ENCODE measurements at places on chromosomes 16 and 17.

- DNase-seq = no peak
Observed at GRCh38 chr16:67594956-67595355, 32.6 kb downstream of the CTCF start.

DNA sequence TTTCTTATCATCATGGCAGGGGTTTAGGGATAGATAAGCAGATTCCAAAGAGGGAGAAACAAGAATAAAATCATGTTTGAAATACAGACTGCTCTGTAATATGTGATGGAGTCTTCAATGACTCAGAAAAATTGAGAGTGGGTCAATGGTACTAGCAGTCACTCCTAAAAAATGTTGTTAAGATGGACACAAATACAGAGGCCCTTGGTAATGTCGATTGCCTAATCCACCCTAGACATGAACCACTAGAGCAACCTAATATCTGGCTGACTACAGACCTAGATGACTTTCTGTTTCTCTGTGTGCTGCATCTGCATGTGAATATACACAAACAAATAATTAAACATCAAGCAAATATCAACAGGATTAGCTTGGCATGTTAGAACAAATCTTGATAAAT is 135.8 kb downstream of the CDH8 start:
- DNase-seq = peak; percentile 1

DNA sequence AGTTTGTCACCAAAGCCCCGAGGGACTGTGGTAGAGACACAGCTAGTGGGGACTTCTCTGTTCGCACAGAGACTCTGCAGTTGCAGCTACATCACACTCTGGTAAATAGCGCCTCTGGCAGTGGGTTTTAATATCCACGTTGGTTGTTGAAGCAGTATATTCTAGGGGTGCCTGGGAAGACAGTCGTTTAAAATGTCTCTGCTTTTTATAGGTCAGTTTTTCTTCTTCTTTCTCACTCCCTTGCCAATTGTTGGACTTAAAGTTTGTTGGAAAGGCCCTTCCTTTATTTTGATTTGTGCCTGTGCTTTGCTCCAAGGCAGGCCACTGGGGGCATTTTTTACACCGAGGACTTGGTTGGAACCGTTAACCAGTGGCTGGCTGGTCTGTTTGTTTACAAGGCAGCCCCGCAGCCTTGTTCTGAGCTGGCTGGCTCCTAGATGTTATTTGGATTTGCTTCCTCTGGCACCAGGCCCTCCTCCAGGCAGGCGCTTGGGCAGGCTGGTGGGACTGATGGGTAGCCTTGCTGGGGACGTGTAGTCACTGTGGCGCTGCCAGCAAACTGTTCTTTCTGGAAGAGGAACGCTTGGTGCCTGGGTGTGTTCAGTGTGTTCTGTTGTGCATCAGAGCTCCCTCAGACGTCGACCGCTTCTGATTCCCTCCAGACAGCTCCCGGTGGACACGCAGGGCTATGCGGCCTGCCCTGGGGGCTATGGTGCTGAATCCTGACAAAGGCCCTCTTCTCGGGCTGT is 218.2 kb upstream of the CHMP6 start:
- no peak for DNase-seq

- DNase-seq = no peak
Observed at GRCh38 chr17:32117399-32117798, 24.9 kb upstream of the RHOT1 start.

- no peak for DNase-seq
Observed at GRCh38 chr16:74729783-74730683, 29.4 kb upstream of the MLKL start.

DNA sequence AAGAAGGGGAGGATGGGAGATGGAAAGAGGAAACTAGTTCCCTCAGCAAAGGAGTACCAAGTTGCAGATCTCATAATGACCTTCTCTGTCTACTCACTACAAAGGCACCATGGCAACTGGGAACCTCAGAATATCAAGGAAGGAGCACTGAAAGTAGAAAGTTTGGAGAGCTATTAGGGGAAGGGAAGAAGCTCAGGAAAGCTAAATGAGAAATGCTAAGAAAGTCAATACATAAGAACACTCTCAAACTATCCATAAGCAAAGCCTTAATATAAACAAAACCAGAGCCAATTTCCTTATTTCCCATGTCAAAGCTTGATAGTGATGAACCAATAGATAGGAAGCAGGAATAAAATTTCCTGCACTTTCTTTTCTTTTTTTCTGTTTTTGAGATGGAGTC is 57.9 kb upstream of the C17orf78 start:
- no peak for DNase-seq

DNA sequence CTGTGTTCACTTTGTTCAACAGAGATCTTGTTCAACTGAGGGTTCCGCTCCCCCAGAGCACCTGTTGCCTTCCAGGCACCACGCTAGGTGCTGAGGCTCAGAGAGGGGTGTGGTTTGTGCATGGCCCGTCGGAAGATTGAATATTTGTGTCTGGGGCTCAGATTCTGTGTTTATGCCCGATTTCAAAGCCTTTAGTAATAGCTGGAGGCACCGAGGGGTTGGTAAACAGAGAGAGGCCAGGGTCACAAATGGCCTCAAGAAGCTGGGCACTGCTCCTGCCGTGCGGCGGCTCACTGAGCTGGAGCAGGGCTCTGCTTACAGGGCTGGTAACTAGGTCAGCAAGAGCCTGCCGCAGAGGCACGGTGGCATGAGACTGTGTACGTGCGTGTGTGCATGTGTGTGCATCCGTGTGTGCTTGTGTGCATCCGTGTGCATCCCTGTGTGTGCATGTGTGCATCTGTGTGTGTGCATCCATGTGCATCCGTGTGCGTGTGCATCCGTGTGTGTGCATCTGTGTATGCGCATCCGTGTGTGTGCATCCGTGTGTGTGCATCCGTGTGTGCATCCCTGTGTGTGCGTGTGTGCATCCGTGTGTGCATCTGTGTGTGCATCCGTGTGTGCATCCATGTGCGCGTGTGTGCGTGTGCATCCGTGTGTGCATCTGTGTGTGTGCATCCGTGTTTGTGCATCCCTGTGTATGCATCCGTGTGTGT is 5.4 kb downstream of the ITGAE start:
- no peak for DNase-seq

GRCh38 chr17:79207960-79208359 is 133.3 kb downstream of the ENGASE start:
- no peak for DNase-seq

GRCh38 chr16:77457046-77457445 is 22.2 kb upstream of the ADAMTS18 start:
- DNase-seq = no peak

DNA sequence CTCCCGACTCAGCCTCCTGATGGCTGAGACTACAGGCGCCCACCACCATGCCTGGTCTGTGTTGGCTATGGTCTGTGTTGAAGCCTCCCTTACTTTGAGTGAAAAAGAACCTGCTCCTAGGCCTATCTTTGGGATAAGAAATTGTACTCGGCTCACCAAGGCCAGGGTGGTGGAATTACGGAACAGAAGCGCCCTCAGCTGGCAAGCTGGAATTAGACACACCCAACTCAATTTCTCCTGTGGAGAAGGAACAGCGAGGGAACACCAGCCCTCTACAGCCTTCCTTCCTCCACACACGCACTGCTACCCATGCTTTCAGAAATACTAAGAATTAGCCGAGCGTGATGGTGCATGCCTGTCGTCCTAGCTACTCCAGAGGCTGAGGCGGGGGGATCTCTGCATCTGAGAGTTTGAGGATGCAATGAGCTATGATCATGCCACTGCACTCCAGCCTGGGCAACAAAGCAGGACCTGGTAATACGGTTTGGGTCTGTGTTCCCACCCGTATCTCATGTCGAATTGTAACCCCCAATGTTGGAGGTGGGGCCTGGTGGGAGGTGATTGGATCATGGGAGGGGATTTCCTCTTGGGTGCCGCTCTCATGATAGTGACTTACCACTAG is 40.1 kb upstream of the RBBP6 start:
- no peak for DNase-seq

GRCh38 chr17:81575836-81576235 is 23.7 kb upstream of the FAAP100 start:
- no peak for DNase-seq
